ENCODE measurements at places on chromosomes 4 and X.

DNA sequence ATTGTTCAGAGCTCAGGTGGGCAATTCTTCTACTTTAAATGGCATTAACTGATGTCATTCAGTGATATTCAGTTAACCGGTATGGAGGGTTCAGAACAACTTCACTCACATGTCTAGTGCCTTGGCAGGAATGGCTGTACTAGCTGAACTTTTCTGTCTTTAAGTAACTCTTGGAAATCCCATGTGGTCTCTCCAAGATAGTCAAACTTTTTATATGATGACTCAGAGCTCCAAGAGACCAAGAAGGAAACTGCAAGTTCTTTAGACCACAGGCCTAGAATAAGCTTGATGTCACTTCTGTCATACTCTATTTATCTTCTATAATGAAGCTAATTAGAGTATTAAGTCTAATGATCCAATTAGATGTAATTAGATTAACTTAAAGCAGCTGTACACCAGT, 24.9 kb downstream of the LHFPL1 start:
- DNase-seq, result no peak

DNA sequence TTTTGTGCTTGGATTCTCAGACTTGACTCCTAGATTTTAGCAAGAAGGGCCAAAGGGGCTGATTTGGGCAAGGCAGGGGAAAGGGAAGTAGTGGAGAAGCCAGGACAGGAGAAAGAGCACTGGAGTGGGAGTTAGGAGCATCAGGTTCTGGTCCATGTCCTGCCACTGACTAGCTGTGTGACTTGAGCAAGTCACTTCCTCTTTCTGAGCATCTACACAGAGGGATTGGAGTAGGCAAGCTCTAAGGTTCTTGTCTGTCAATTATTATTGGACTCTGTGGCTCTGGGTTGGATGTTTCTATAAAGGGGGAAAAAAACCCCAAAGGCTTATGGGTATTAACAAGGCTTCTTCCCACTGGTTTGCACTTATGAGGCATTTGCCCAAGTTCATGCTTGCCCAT, 24.4 kb downstream of the PLAC1 start:
- DNase-seq, result no peak

DNA sequence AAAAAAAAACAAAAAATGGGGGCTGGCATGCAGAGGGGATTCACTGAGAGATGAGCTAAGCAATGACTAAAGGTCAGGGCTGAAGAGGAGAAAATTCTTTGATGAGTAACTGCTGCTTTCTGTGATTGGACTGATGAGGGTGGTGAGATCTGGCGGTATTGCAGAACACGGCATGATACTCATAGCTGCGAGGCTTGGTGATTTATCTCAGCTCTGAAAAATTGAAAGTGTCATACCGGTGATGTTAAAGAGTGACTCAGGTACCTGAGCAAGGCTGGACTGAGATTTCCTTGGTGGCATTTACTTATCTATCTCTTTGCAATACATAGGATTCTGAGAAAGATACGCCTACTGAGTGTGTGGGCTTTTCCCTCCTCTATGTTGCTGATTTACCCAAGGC, 204.1 kb upstream of the DDX53 start:
- DNase-seq, result no peak

- no peak for DNase-seq
Measured at GRCh38 chr4:160034501-160034900, 931.6 kb downstream of the RAPGEF2 start.

- DNase-seq, result no peak
Measured at GRCh38 chrX:118964252-118964651, 10.2 kb upstream of the LONRF3 start.

GRCh38 chrX:137573324-137574101, 7.6 kb downstream of the ZIC3 start:
- DNase-seq, result no peak

- DNase-seq, result no peak
Measured at GRCh38 chr4:14831416-14831815, 170.9 kb upstream of the CPEB2 start.

DNA sequence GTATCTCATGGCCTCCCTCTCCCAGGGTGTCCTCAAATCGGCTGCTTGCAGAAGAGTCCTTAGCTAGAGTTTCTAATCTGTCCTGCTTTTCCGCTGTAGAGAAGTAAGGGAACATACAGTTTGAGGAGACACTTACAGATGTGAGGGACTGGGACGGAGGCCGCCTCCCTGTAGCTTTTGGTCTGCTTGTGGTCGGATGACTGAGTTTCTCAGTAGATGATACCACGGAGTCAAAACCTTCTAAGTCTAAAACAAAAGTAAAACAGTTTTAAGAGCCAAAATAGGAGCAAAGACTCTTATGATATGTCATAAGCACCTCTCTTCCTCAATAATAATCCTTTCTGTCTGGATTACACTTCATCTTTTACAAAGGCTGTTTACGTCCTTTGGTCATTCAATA, 34.5 kb upstream of the MAP3K15 start:
- no peak for DNase-seq

GRCh38 chrX:51361251-51361650, 28.6 kb downstream of the NUDT10 start:
- DNase-seq, result no peak

DNA sequence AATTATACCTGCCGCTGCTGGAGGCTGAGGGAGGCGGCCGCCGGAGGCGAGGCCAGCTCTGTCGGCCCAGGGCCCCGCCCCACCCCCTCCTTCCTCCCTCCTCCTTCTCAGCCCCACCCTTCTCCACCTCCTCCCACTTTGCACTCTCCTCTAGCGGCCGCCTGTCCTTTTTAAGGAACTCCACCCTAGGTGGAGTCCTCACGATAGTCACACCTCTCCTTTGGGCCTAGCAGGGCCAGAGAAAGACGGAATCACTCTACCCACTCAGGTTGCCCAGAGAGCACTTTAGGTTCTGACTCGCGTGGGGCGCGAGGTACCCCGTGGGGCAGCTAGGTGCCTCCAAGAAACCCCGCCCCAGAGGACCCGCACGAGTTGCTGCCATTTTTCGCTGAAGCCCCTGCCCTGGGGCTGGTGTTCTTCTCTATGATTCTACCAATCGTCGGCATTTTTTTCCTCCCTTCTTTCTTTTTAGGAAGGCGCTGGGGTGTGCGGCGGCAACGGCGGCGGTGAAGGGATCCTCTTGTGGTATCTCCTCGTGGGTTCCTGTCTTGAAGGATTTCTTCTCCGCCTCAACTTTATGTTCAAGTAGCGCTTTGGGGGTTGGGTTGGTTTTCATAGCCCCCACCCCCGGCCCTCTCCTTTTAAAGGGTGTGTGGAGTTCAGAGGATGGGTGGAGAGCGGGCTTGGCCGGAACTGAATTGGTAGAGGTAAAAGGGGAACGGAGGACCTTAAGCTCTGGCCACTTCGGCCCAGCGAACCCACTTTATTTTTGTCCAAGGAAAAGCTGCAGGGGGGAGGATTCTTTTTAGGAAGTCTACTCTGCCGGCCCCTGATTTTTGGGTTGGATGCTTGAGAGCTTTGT, at the start of gene KLF8:
Gene KLF8 (plus strand): TSS at position 136 of the 862 bp plus-strand sequence. CDS start 979 bp downstream, outside the sequence.
- no peak for DNase-seq

- no peak for DNase-seq
Measured at GRCh38 chr4:177292171-177292570, 17.5 kb upstream of the NEIL3 start.

DNA sequence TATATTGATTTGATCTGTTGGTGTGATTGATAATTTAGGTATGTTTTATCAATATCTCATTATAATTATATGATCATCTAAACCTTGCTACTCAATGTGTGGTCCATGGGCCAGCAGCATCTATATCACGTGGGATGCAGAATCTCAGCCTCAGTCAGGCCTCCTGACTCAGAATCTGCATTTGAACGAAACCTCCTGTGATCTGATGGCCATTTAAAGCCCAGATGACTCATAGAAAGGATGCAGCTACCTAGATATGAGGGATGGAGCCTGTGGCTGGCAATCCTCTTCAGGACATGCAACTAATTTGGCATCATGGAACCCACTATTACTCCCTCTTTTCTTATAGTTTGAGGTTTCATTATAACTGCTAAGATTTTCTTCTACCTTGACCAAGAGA, 11.3 kb upstream of the CHRNA9 start:
- no peak for DNase-seq

- DNase-seq, result no peak
Measured at GRCh38 chr4:168720396-168720900, 223.6 kb downstream of the PALLD start.

DNA sequence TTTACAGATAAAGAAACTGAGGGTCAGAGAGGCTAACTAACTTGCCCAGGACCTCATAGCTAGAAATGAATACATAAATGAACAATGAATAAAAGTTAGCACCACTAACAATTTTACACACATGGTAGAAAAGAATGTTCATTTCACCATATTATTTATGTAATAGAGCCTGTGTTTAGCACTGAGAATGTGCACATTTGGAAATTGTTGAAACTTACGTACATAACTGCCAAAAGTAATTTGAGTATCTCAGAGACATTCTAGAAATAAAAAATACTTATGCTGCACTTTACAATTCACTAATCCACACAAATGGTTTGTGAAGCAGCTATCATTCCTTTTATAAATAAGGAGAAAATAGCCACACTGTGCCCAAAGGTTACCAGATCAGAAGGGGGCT, 9.9 kb downstream of the CASK start:
- no peak for DNase-seq

DNA sequence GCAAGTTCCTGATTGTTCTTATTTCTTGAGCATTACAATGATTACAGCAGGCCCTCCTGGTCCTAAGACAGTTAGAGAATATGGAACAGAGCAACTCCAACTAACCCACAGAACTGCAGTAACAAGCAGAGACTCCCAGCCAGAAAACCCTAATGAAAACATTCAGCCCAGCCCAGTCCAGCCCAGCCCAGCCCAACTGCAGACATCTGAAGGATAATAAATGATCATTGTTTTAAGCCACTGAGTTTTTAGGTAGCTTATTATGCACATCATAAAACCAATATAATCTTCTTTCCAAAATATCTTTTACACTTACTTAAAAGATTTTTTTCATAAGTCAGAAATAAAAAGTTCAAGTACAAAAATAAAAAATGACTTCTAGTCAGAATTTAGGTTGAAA, 51.3 kb downstream of the SPOCK3 start:
- no peak for DNase-seq

GRCh38 chr4:105588252-105588651, 35.8 kb downstream of the ARHGEF38 start:
- DNase-seq, result no peak

GRCh38 chr4:76363556-76364290, 57.2 kb downstream of the STBD1 start:
- DNase-seq, result no peak

DNA sequence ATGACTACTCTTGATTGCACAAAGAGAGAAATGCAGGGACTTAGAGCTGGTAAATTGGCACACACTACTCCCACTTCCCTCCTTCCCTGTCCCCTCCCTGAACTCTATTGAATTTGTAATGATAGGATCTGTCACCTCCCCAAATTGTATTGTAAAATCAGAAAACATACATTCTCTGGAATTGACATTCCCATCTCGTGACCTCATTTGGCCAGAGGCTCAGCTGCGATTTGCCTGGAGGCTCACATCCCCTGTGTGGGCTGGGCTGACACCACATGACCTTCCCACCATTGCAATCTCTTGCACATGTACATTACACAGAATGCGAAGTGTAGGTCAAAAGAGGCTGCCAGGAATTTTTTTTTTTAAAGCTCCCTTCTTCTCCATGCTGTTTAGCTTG, 172.1 kb downstream of the MID1IP1 start:
- DNase-seq, result no peak

- DNase-seq, result no peak
Measured at GRCh38 chr4:139214039-139214534, 37.1 kb upstream of the ELF2 start.

DNA sequence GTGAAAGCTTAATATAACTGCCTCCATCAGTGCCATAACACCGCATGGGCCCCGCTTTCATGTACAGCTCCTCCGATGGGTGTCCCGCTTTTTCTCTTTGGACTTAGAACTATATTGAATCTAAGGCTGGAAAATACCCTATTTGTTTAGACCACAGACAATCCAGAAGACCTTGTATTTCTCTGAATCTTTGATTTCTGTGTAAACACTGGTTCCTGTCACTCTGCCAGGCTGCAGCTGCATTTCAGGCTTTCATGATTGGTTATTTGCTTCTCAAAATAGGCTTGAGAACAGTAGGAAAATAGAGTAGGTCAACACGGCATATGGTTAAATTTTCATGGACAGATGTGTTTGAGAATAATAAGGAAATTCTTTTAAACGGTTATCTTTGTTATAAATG, 80.0 kb downstream of the NWD2 start:
- no peak for DNase-seq

DNA sequence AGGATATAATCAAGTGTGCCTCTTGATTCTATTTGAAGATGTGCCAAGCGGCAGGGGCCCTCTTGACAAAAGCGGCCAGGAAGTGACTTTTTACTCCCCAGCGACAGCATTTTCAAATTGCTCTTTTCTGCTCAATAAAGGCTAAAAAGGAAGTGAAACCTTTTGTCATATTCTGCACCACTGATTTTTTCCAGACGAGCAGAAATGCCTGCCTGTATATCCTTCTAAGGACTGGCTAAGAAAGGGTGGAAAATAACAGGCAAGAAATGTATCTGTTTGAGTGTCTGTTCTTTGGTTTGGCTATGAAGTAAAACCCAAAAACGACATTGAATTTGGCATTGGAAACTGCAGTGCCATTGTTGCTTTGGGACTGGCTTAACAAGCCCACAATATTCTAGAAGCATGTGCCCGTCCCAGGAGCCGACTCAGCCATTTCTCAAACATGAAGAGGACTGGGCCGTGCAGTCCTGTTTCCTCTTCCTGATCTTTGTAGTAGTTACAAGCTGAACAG, 25.4 kb downstream of the TMSB4X start:
- no peak for DNase-seq

DNA sequence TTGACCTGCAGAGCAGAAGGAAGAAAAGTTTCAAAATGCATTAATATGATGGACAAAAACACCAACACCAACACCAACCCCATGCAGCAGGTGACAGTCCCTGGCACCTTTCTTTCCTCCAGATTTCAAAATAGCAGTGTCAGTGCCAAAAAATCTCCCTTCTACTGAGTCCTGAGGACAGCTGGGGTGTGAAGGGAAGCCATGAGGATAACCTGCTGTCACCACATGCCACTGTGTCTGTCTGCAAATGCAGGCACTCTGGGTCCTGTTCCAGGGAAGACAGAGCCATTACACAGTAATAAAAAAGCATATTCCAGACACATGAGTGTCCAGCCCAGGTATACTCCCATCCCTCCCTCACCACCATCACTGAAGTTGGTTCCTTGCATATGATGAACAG, 187.5 kb downstream of the BMP15 start:
- no peak for DNase-seq

GRCh38 chr4:56803471-56803870, 18.0 kb downstream of the SPINK2 start:
- no peak for DNase-seq

GRCh38 chr4:135050086-135050717, 848.6 kb upstream of the PABPC4L start:
- no peak for DNase-seq

DNA sequence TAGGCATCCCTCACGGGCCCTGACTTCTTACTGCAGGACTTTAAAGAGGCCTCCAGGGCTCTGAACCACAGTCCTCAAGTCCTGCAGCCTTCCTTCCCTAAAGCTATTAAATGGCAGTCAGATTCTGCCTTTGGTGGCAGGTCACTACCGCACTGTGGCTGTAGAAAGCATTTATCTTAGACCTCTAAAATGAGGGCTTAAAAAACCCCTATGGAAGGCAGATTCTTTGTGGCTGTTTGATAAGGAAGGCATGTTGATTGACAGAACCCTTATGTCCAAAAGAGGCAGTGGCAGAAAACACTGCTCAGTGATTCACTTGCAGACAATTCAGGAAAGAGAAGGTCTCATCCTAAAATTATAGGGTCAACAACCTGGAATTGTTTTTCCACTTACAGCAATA, 79.2 kb downstream of the FBXL5 start:
- DNase-seq, result no peak
